ENCODE measurements at places on chromosomes 6 and 20. TPM values are rescaled to one million over a fixed set of nuclear protein-coding genes. Genes with fewer than 3 reads are reported as not detected.

- DNase-seq, result no peak
Measured at GRCh38 chr20:19449051-19449450, 236.6 kb downstream of the SLC24A3 start.

GRCh38 chr20:8254911-8255582 is 123.0 kb downstream of the PLCB1 start:
- DNase-seq, result no peak

The CDC25B gene
- polyA plus RNA-seq, result 42.0 TPM

GRCh38 chr6:66897576-66897975 is 1190.5 kb upstream of the EYS start:
- no peak for DNase-seq

- DNase-seq, result no peak
Measured at GRCh38 chr6:138101946-138102731, 5.1 kb downstream of the PERP start.

DNA sequence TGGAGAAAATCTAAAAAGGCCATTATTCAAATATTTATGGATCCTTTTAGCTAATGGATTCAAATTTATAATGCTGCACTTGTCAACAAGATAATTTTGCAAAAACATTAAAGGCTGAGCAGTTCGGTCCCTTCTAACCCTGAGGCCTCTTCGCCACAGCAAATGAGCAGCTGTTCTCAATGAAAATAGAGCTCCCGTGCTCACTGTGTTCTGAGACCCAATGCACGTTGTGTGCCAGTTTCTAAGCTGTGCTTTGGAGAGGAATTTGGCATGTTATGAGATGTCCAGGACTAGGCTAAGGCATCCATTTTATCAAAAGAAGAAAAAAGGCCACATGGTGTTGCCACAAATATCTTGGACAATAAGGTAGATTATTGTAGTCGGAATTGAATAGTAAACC is 220.1 kb upstream of the TSHZ2 start:
- DNase-seq, result no peak

The NXT1 gene
- polyA plus RNA-seq, result 22.0 TPM

GRCh38 chr6:53790886-53791285 is 3.9 kb upstream of the LRRC1 start:
- DNase-seq, result no peak

The TCF15 gene
- polyA plus RNA-seq, result 1.9 TPM

Data from renal pelvis (tissue), 12 donors.